ENCODE measurements at places on chromosomes 13 and 19. TPM values are rescaled to one million over a fixed set of nuclear protein-coding genes. Genes with fewer than 3 reads are reported as not detected.

DNA sequence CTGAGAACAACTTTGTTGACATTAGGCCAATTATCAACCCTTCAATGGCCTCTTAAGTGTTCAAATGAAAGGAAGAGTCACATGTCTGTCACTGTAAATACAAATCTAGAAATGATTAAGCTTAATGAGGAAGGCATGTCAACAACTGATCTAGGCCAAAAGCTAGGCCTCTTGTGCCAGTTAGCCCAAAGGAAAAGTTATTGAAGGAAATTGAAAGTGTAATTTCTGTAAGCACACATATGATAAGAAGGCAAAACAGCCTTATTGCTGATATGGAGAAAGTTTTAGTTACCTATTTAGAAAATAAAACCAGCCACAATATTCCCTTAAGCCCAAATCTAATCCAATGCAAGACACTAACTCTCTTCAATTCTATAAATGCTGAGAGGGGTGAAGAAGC is 604.7 kb downstream of the SLITRK6 start:
- no peak for DNase-seq

DNA sequence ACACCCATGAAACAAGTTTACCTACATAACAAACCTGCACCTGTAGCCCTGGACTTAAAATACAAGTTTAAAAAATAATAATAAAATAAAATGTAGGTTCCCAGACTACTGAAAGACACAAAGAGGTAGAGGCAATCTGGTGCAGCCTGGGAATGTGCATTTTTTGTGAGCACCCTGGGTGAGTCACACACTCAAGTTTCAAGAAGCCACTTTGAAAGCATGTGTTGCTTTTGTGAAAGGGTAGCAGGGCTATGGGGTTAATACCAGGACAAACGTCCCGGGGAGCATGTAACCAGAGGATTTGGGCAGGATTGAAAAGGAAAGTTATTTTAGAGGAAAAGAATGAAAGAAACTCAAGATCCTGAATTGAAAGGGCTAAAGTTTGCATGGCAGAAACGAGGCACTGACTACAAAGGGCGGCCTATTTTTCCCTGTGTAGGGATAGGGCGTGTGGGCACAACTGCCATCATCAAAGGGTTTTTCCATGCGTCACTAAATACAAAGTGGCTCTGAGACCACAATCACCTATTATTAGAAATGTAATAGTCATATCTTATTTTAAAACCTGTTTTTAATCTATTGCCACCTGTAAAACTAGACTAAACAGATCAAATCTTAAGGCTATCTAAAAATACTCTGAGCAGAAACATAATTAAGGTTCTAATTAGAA is 314.9 kb downstream of the COG6 start:
- no peak for DNase-seq

DNA sequence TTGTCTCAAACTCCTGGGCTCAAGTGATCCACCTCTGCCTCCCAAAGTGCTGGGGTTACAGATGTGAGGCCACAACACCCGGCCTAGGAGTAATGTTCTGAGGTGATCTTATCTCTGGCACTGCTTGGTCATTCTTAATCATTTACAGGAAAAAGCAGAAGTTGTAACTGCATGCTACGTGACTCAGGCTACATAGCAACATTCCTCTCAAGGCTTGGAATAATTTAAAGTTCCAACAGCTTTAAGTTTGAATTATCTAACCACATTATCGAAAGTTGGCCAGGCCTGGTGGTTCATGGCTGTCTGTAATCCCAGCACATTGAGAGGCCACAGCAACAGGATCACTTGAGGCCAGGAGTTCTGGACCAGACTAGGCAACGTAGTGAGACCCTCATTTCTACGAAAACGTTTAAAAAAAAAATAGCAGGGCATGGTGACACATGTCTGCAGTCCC is 3.9 kb upstream of the B9D2 start:
- DNase-seq = no peak

GRCh38 chr13:83752141-83752540 is 130.1 kb downstream of the SLITRK1 start:
- DNase-seq = no peak

- peak; percentile 23 for DNase-seq
Measured at GRCh38 chr19:38142176-38143035, 81.6 kb downstream of the DPF1 start.

- DNase-seq = no peak
Measured at GRCh38 chr13:99526549-99526948, 25.3 kb downstream of the TM9SF2 start.

GRCh38 chr13:51557875-51558612 is 26.2 kb upstream of the WDFY2 start:
- no peak for DNase-seq

GRCh38 chr13:77833331-77833863 is 85.2 kb downstream of the EDNRB start:
- no peak for DNase-seq

- DNase-seq = no peak
Measured at GRCh38 chr13:44293374-44293773, 80.2 kb upstream of the SERP2 start.

DNA sequence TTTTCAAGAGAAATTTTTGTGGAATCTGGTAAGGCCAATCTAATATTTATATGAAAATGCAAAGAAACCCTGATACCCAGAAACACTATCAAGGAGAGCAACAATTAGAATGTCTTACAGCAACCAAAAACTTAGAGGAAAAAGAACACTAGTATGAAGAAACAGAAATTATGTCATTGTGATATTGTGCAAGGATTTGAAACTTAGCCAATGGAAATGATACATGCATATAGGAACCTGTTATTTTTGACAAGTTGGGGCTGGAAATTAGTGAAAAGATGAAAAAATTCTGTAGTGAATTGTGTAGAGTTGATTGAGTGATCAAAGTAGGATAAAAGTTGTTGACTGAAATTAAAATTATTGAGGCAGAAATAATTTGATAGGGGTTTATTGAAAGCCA is 792.6 kb upstream of the SLITRK6 start:
- no peak for DNase-seq

DNA sequence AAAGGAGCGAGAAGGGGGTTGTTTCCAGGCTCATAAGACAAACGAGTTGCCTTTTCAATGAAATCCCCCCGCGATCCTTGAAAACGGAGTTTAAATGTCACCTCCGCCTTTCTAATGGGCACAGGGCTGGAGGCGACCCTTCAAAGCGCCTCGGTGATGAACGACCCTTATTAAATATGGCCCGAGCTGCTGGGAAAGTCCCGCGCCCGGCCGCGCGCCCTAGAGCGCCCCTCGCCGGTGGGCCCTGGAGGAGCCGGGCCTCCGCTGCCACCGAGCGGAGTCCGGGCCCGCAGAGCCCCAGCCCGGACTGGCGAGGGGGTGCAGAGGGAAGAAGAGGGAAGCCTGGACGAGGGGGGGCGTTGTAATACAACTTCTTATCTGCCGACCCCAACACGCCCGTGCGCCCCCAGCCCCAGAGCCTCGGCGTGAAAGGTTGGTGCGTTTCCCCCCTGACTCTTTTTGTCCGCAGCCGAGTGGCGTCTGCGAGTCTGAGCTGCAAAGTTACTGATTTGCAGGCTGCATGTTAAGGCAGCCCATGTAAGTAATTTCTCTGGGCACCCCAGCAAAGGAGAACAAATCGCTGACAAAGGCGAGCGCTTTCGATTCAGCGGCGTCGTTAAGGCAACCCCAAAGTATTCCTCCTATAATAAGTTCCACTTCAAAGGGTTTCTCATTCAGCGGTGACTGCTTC is 11.9 kb downstream of the ZIC5 start:
- DNase-seq = no peak

GRCh38 chr19:12646551-12646950 is 20.0 kb downstream of the MAN2B1 start:
- no peak for DNase-seq

DNA sequence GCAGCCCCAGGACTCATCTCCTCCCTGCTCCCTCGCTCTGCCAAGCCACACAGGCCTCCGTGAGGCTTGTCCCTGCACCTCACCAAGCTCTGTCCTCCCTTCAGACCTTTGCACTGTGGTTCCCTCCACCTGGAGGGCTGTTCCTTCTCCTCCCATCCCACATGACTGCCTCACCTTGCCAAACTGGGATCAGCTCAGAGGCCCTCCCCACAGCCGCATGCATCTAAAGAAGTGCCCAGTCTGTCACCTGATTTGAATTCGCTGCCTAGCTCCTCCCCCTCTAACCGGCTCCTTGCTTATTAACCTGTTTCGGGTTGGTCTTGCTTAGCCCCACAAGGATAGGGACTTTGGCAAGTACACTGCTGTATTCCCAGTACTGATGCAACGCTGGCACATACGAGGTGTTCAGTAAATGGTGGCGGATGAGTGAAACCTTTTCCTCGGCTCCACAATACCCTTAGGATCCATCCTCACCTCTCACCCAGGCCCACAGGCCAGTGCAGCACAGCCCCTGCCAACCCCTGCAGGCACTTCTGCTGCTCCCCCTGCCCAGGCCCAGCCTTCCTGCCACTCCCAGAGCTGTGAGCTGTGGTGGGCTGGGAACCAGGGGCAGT is 4.4 kb downstream of the AKT2 start:
- no peak for DNase-seq

- no peak for DNase-seq
Measured at GRCh38 chr19:35404879-35405622, 34.2 kb downstream of the GPR42 start.

DNA sequence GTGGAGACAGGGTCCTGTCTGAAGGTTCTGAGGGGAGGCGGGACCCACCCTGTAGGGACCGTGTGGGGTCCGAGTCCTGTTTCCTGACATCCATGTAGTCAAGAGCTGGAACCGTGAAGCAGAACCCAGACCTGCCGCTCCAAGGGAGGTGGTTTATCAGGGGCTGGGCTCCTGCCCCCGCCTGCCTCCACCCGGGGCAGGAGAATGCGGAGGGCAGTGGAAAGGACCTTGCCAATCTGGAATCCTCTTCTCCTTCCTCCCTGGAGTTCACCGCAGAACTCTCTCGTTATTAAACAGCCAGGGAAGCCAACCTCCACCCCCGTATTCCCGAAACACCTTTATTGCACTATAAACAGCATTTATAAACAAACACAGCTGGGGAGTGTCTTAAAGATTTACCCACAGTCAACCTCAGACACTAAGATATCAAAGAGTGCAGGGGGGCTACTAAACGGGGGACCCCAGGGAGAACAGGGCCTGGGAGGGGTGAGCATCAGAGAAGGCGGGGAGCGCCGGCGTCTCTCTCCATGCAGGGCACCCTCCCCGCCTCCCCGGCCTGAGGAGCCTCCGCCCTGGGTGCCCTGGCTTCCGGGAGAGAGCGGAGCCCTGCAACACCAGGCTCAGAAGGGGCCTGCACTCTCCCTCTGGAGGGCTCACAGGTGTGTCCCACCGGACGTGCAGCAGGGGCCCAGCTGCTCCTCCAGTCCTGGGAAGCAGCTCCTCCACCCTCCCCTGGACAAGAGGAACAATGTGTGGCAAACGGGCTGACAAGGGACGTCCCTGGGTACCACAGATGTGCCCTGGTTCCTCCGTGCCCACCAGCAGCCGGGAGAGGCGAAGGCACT is 3.6 kb downstream of the C2CD4C start:
- DNase-seq = no peak

- DNase-seq = no peak
Measured at GRCh38 chr13:40682449-40683240, 16.2 kb upstream of the FOXO1 start.

DNA sequence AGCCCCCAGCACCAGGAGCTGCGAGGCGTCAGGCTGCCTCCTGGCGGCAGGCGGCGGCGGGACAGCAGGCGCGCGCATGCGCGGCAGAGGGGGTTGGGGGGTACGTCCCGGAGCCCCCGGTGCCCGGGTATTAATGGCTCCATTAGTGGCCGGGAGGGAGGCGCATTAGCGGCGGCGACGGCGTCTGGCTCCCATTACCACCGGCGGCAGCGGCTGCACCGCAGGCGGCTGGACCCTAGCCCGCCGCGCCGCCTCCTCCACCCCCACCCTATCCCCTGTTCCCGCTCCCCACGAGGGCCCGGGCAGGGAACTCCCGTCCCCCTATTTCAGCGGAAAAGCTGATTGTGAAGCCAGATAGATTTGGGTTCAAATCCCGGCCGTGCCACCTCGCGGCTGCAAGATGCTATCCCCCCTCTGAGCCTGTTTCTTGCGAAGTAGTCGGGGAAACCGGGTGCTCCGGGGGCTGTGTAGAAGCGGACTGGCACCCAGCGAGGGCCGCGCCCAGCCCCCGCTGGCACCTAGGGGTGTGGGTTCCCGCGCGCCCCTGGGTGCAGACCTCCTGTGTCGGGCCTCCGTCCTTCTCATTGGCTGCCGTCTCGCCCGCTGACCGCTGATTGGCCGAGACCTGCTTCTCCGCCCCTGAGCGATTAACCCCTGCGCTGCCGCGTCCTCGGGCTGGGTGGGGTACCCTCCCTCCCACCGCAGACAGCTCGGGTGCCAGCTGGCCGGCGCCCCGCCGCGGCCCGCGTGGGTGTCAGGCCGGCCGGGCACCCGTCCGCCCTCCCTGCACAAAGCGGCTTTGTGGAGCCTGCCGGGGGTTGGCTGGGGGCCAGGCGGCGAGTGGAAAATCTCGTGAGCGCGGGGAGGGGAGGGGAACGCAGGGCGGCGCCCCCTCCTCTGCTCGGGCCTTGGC is 11.1 kb downstream of the CIC start:
- DNase-seq = peak; percentile 75

GRCh38 chr13:45602183-45603170 is 13.1 kb downstream of the ERICH6B start:
- no peak for DNase-seq

- no peak for DNase-seq
Measured at GRCh38 chr19:48784527-48784926, 26.3 kb downstream of the BCAT2 start.

GRCh38 chr19:42153672-42154433 is 21.6 kb upstream of the POU2F2 start:
- DNase-seq = no peak

GRCh38 chr13:33537676-33538075 is 252.1 kb upstream of the STARD13 start:
- DNase-seq = no peak

DNA sequence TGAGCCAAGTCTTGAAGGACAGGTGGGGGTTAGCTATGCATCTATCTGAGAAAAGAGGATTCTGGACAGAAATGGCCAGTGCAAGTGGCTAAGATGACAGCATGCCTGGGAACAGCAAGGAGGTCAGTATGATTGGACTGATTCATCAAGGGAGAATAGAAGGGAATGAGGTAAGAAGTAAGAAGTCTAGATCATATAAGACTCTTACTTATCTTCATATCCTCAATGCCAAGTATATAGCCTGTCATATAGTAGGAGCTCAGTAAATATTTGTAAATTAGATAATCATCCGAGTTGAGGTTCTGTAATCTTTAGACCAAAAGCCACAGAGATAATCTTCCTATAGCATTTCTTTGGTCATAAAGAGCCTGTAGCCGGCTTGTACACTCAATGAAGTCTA is 103.3 kb upstream of the MLNR start:
- no peak for DNase-seq

Gene DDA1
- total RNA-seq = 43.1 TPM

Gene KANK3
- total RNA-seq = 4.7 TPM

Gene DYRK1B
- 38.4 TPM for total RNA-seq

Gene CEACAM3
- total RNA-seq = not detected

Gene ZMYM5
- total RNA-seq = 19.2 TPM

Gene SEMA6B
- not detected for total RNA-seq

Gene LGALS14
- total RNA-seq = not detected

Gene CPAMD8
- 5.8 TPM for total RNA-seq

Gene OR4F17
- not detected for total RNA-seq

Measured in T-cell (primary cell).